ENCODE measurements at places on chromosomes 11 and 22. TPM values are rescaled to one million over a fixed set of nuclear protein-coding genes. Genes with fewer than 3 reads are reported as not detected.

Gene F2
- not detected for total RNA-seq

Gene PPP6R3
- total RNA-seq = 95.2 TPM

DNA sequence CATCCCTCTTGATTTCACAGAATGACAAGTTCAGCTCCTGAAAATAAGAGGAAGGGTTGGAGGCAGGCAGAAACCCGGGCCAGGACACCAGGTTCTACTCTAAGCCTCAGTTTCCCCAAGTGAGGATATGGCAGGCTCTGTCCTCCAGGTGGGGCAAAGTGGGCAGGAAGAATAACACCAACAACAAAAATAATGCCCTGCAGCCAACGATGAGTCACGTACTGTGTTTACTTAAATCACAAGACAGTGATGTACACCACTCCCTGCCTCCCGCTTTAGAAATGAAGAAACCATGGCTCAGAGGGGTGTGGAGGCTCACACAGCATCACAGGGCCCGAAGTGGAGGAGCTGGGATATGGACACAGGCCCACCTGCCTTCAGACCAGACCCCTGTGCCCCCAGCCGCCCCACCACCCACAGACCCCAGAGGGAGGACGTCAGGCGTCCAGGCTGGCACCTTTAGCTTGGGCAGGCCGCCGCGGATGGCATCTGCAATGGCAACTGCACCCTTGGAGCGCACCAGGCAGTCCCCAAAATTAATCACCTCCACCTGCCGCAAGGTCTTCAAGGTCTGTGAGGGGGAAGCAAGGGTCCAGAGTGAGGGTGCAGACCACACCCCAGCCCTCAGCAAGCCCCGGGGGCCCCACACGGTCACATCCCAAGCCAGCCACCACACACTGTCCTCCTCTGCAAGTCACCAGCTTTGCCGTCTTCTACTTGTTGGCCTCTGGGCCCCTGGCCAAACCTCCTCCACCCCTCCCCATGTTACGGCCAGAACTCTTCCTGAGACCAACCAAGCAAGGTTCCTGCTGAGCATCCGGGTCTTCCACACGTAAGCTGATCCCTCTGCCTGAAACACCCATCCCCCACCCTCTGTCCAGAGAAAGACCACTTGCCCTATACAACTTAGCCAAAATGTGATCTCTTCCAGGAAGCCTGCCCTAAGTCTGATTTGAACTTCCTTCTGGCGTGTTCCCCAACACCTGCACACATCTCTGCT is 15.8 kb upstream of the CHADL start:
- DNase-seq = peak; percentile 40

- DNase-seq = peak; percentile 49
Observed at GRCh38 chr22:23204541-23205157, 24.3 kb downstream of the BCR start.

DNA sequence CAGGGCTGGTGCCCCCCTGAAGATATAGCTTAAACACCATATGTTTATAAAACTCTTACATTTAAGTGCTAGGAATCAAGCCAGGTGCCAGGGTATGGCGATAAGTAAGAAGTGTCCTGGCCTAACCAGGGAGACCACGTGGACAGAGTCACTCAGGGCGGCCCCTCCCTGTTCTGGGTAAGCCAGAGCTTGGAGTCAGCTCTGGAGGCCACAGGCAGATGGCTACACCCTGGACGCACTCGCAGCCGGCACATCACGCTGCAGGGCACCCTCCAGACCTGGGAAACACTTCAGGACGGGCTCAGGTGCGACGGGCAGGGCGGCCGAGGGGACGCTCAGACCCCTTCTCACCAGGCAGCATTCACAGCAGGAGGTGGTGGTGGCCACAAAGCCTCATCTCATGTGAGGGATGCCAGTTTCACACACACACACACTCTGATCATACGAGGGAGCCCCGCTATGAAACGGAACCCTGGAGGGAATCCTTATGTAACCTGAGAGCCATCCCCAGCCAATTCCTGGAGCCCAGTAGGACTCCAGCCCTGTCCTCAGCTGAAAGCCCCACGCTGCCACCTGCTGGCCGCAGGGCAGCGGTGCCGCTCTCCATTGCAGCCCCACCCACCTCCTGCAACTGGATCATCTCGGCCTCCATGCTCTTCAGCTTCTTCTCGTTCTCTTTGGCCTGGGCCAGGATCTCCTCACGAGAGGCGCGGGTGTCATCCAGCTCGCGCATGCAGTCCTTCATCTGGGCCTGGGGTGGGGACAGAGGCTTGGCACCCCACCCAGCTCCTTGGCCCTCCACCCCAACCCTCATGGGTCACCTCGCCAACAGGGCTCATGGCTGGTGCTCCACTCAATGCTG is 33.4 kb downstream of the APOL1 start:
- DNase-seq = peak; percentile 87

- no peak for DNase-seq
Observed at GRCh38 chr22:35462498-35463230, 62.7 kb downstream of the MCM5 start.

- DNase-seq = no peak
Observed at GRCh38 chr11:104060820-104061219, 24.4 kb downstream of the DDI1 start.

DNA sequence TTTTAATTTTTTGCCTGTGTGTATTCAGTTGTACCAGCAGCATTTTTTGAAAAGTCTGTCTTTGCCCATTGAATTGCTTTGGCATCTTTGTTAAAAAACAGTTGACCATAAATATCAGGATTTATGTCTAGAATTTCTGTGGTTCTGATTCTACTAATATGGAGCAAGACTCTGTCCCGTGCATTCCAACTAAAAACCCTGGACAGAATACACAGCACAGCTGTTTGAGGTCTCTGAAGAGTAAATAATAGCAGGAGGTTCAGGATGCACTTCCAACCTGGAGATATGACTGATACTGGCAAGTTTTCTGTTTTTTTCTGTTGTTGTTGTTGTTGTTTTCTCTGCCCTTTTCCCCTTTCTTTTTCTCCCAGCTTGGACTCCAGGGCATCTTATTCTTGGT is 141.9 kb downstream of the TMEM135 start:
- no peak for DNase-seq

- DNase-seq = no peak
Observed at GRCh38 chr22:30806391-30806861, 111.8 kb downstream of the OSBP2 start.
